Osteoblast (primary cell): ENCODE measurements at places on chromosomes 2 and 18. TPM values are rescaled to one million over a fixed set of nuclear protein-coding genes. Genes with fewer than 3 reads are reported as not detected.

GALNT3 gene
- total RNA-seq, result 11.2 and 12.7 TPM in 2 replicates

FER1L5 gene
- 1.1 and 1.2 TPM in 2 replicates for total RNA-seq

FOXI3 gene
- total RNA-seq, result not detected in 2 replicates

TAF4B gene
- total RNA-seq, result 4.7 and 5.1 TPM in 2 replicates
